ENCODE measurements at places on chromosomes 6 and 20.

DNA sequence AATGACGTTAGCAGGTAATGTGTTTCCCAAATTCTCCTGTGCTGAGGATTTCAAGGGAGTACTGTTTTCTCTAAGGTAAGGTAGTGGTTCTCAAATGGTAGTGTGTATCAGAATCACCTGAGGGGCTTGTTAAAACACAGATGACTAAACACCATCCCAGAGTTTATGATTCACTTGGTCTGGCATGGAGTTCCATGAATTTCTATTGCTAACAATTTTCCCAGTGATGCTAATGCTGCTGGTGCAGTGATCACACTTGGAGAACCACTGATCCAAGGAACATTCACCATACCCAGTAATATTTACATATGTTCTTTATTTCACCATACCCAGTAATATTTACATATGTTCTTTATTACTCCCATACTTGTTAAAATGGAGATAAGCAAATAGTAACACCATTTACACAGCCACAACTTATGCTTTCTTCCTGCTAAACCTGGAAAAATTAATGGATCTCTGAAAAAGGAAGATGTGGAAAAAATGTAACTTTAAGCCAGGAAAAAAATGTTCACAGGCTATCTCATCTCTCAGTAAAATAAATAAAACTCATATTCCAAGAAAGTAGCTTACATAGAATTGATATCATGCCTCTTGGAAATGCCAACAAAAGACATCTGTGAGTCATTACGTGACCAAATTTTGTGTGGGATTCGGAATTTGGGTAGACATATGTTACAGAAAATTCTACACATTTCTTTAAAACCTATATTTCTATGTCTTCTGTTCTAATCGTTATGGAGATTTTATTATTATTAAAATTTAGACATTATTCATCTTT is 129.5 kb downstream of the MMUT start:
- DNase-seq, result no peak

DNA sequence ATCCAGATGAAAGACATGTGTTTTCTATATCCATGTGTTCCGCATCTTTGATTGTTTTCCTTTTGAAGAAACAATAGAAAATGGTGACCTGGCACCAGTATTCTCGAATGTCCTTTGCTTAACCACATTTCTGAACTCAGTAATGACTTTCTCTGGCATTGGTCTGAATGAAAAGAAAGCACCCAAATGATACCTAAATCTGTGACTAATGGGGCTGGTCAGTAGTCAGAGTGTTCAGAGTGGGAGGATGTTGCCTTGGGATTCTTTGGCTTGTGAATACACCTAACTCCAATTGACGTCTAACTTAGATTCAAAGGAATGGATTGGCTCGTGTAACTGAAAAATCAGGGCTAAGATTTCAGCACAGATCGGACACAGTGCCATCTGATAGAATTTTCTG is 27.1 kb downstream of the PARD6B start:
- no peak for DNase-seq

DNA sequence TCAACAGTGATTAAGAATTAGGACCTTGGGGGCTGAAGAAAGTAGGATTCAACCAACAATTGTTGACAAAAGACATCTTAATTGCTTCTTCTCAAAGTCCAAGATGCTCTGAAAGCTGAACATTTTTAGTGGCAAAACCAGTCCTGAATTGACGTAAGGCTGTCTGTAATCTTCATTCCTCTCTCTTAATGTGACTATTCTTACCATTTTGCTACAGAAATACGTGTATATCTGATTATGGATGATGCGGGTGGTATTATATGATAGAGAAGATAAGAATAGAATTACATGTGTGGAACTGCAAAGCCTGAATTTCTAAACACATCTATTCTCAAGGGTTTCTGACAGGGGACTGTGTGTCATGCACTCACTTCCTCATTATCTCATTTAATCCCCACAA is 130.3 kb upstream of the SASH1 start:
- DNase-seq, result no peak

DNA sequence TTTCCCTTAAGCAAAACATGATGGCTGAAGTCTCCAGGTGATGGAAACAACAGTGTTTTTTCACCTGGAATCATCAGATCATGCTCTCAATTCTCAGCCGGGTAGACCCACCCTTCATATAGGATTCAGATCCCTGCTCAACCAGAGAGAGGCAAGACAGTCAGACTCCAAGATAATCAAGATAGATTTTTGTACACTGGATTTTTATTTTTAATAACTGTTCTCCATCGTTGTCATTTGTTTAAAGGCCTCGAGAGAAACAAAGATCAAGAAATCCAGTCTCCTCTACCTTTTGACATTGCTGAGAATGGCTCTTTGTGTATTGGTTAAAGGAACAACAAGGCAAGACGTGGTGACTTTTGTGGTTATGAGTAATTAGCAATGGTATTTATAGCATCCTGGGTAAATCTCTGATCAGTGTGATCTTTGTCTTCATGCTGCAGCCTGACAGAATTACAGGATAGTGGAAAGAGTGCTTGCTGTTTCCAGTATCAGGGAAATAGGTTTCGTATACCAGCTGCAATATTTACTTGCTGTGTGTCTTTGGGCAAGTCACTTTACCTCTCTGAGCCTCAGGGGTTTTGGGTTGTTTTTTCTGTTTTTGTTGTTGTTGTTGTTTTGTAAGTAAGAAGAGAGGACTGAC is 29.9 kb downstream of the ID4 start:
- DNase-seq, result peak; percentile 49

DNA sequence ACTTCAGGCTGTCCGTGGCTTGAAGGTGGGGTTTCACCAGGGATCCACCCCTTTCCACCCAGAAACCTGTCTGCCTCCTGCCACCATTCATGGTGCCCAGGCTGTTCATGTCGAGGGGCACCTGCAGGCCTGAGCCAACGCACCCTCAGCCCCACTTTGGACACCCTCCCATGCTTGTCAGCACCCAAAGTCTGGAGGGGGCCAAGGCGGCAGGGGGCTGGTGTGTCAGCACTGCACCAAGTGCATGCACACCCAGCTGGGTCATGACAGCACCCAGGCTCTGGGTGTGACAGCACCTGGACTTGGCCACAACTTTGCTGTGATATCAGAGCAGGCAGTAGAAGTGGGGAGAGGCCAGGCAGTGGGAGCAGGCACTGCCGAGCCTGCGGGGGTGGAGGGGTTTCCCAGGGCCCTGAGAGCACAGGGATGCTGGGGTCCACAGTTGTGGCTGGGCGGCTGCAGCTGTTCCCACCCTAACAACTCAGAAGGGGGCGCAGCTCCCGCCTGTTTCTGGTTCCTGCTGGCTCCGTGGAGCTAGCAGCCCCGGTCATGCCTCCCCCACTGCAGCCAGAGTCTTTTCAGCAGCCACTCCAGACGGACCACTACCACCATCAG is 33.3 kb upstream of the GRM4 start:
- DNase-seq, result peak; percentile 2

GRCh38 chr6:98835149-98836024 is 1.0 kb downstream of the POU3F2 start:
- DNase-seq, result no peak

- no peak for DNase-seq
Measured at GRCh38 chr6:105075210-105075609, 104.6 kb downstream of the POPDC3 start.

GRCh38 chr20:61287583-61288275 is 35.7 kb downstream of the CDH4 start:
- DNase-seq, result no peak

DNA sequence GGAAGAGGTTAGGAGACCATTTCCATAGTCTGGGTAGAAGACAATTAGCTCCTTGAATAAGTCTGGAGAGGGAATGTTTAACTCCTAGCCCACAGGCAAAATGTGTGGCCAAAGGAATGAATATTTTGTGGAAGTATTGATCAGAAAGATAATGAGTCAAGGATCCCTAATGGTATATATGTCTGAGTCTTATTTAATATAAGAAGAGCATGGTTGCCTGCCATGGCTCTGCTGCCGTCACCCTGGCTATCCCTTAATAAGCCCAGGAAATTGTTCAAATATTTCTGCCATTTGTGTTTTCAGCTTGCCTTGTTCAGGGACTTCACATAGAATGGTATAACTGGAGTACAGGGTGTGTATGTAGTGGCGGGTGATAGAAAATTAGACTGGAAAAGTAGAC is 18.1 kb upstream of the CALHM6 start:
- DNase-seq, result no peak

- no peak for DNase-seq
Measured at GRCh38 chr6:68082086-68082485, 553.0 kb upstream of the ADGRB3 start.

- no peak for DNase-seq
Measured at GRCh38 chr6:47464052-47464451, 13.5 kb upstream of the CD2AP start.

DNA sequence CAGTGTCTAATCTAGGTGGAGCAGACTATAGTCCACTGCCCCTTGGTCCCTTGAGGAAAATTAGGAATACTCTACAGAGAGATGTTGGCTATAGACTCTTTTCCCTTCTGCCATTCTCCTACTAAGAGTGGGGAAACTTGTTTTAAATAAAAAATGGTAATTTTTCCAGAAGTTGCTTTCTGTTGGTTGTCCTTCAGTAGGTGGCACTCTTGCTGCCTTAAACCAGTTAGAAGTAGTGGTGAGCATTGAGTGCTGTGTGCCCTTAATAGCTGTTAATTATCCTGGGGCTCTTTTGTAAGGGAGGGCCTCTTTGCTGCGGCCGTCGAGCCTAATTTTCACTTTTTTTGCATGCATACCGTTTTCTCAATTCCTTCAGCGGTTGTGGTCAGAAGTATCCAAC is 2.8 kb downstream of the CMTR1 start:
- no peak for DNase-seq

- peak; percentile 33 for DNase-seq
Measured at GRCh38 chr20:3563548-3564177, 92.8 kb downstream of the ATRN start.

- DNase-seq, result no peak
Measured at GRCh38 chr6:12312736-12313135, 22.6 kb downstream of the EDN1 start.

GRCh38 chr20:32203356-32204204 is 4.0 kb downstream of the PLAGL2 start:
- DNase-seq, result no peak

DNA sequence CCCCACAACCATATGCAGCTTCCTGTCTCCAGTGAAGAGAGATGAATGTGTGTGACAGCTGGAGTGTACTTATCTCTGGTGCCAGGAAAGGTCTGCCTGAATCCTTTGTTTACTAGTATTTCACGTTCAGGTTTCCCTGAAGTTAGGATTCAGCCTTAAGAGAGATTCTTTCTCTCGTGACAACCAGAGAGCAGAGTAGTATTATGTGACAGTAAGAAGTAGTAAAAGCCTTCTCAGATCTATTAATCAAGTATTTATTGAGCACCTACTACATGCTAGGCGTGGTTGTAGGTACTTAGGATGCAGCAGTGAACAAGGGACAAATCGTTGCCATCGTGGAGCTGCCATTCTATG is 949 bp downstream of the KIFC1 start:
- no peak for DNase-seq

DNA sequence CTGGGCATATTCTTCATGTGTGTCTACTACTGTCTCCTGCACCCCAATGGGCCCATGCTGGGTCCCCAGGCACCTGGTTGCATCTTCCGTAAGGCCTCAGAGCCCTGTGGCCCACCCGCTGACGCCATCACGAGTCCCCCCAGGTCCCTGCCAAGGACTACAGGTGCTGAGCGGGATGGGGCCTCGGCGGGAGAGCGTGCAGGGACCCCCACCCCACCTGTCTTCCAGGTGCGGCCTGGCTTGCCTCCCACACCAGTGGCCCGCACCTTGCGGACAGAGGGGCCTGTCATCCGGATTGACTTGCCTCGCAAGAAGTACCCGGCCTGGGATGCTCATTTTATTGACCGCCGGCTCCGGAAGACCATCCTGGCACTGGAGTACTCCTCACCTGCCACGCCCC is 13.2 kb upstream of the CCM2L start:
- no peak for DNase-seq

GRCh38 chr6:35955970-35956369 is 35.1 kb upstream of the SRPK1 start:
- no peak for DNase-seq

- no peak for DNase-seq
Measured at GRCh38 chr6:13697857-13698256, 13.8 kb downstream of the RANBP9 start.

DNA sequence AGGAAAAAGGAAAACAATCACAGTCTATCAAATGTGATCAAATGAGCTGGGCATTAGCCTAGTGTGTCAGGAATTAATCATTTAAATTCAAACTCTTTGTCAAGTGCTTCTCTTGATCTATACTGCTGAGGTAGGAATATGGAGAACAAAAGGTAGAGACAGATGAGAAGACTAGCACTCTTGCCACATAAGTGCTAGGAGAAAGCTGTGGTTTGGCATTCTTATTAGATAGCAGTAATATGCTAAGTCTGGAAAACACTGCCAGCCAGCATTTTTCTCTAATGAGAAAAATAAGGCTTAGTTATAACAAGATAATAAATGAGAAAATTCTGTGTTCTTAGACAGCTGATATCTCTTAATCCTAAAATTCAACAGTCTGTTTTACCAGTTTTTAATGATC is 38.9 kb downstream of the ORC3 start:
- peak; percentile 7 for DNase-seq

- no peak for DNase-seq
Measured at GRCh38 chr6:117615750-117616390, 13.6 kb upstream of the GOPC start.

GRCh38 chr6:131381052-131381708 is 191.8 kb upstream of the ARG1 start:
- DNase-seq, result no peak

- no peak for DNase-seq
Measured at GRCh38 chr6:148888856-148889255, 142.0 kb downstream of the UST start.

DNA sequence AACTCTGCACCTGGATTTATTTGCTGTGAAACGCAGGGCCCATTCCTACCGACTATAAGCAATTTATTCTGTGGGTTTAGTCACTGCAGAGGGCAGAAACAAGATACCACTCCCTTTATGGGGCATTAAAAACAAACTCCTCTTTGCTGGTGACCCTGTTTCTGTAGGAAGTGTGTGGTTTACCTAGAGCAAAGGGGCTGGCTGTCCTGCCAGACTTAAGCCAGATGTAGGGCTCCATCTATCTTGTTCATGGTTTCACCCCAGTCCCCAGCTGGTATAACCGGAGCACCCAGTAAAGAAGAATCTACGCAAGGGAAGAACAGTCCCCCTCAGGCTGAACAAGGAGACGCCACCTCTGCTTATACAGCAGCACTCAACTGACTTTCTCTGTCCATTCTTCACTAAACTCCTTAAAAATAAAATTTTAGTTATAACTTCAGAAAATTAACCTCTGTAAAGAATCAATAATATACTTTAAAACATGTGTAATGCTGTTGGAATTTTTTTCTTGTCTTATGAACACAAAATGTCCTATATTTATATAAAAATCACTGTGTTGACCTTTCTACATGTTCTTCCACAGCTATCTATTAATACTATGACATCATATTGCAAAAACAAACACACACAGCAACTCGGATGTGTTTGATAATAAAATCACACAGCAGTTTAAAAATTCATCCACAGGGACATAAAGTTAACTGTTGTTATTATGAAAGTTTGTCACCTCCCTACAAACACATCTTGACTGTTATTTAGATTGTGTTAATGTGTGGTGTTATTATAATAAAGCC is 126.1 kb upstream of the RPS6KA2 start:
- DNase-seq, result no peak

- no peak for DNase-seq
Measured at GRCh38 chr20:17381724-17382123, 149.5 kb downstream of the BFSP1 start.

- no peak for DNase-seq
Measured at GRCh38 chr6:140073456-140073855, 699.0 kb upstream of the CITED2 start.
